ENCODE measurements at places on chromosomes 5 and 9.
A peak's percentile ranks its signal among the peaks of the same experiment; 100 is the strongest.

GRCh38 chr5:101112645-101113044 lies 209.6 kb upstream of the ST8SIA4 start:
- no peak for DNase-seq

GRCh38 chr5:166365164-166365563 lies 1926.3 kb upstream of the WWC1 start:
- no peak for DNase-seq

DNA sequence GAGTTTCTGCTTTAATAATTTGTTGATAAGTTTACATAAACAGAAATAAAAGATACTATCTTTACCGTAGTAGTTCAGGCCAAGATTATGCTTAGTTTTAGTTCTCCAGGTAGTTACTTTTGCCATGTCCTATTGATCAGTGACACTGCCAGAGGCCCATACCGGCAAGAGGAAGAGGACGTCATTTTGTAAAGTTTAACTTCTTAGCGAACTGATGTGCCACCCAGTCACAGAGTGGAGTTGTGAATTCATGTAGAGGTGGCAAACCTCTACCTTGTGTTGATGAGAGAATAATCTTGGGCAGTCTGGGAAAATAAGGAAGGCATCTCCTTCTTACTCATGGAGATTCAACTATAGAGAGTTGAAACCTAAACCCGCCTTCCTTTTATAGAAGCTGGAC lies 21.8 kb downstream of the RGMB start:
- DNase-seq = no peak

GRCh38 chr5:121988488-121988887 lies 26.7 kb downstream of the SRFBP1 start:
- peak; percentile 58 for DNase-seq

GRCh38 chr9:117451311-117451710 lies 36.5 kb upstream of the ASTN2 start:
- DNase-seq = no peak

- DNase-seq = peak; percentile 87
Observed at GRCh38 chr5:56175488-56175887, 57.6 kb downstream of the ANKRD55 start.

GRCh38 chr5:142905348-142905747 lies 135.2 kb downstream of the ARHGAP26 start:
- DNase-seq = no peak

- DNase-seq = no peak
Observed at GRCh38 chr5:38051711-38052511, 206.4 kb upstream of the EGFLAM start.

DNA sequence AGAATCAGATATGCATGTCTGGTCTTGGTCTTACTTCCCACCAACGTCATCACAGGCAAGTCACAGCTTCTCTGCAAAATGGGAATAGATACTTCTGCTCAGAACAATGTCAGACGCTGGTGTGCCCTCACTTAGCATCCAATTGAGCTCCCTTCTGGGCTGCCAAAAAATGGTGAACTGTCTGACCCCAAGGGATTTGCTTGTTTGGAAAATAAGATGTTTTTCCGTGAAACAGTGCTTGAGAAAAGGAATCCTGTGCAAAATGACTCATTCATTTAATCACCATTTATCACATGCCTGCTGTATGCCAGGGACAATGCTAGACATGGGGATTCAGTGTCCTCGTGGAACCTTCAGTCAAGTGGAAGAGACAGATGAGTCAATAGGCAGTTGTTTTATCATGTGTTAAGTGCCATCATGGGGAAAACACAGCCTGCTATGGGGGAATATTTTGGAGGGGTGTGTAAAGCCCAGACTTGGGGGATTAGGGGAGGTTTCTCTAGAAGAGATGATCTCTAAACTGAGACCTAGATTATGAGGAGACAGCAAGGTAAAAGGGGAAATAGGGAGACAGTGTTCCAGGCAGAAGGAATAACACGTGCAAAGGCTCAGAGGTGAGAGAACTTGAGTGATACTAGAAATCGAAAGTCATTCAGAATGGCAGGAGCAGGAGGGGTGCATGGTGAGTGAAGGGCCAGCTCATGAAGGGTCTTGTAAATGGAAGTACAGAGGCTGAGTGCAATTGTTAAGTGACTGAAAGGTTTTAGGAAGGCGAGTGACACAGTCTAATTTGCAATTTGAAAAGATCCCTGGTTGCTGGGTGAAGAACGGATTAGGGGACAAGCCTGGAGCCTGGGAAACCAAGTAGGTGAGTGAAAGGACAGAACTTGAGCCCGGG lies 3.9 kb downstream of the NIPAL4 start:
- DNase-seq = peak; percentile 96

DNA sequence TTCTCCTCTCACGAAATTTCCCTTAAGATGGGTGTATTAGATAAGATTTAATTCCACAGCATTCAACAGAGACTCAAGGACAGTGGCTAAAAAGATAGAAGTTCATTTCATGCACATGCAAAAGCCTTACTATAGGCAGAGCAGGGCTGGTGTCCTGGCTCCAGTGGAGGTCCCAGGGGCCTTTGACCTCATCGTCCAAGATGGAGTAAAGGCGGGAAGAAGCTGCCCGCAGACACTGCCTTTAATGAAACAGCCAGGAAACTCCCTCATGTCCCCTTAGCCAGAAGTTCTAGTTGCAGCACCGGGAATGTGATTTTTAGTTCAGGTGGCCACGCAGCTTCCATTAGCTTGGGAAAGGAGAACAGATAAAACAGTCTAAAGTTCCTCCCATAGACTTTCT lies 190.3 kb downstream of the TLE4 start:
- DNase-seq = no peak

Measured in renal cortical epithelial cell (primary cell).